ENCODE measurements at places on chromosomes 11 and 22.

GRCh38 chr11:45384711-45385241 is 98.6 kb upstream of the SYT13 start:
- DNase-seq = no peak

DNA sequence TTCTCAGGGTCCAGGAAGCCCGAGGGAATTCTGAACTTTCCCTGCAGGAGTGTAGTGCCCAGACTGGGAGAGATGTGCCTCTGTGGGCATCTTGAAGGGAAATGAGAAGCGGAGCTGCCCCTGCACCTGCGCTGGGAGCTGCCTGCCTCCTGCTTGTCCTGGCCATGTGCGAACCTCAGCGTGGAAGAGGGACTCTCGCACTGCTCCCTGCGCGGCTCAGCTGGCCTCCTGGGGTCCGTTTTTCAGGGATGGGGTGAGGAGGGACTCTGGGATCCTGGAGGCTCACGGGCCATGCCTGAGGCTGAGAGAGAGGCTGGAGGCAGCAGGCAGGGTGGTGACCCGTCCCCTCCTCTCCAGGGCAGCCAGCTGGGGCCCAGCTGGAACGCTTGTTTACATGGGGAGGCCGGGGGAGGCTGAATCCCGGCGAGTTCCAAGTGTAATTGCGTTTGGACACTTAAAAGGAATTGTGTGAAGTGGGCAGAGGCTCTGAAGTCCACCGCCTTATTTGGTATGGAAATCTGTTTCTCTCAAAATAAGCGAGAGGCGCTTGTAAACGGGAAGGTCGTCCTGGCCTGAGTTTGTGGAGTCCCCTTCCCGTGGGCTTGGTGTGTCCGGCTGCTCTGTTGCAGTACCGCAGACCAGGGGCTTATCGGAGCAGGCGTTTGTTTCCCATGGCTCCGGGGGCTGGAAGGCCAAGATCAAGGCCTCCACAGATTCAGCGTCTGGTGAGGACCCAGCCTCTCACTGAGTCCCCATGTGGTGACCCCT is 1.2 kb upstream of the MRGPRF start:
- DNase-seq = no peak

- no peak for DNase-seq
Measured at GRCh38 chr22:38706101-38706900, 557 bp downstream of the GTPBP1 start.

- no peak for DNase-seq
Measured at GRCh38 chr11:2847561-2847960, 38.0 kb downstream of the CDKN1C start.

GRCh38 chr22:17882162-17882561 is 107.9 kb upstream of the BID start:
- DNase-seq = no peak

DNA sequence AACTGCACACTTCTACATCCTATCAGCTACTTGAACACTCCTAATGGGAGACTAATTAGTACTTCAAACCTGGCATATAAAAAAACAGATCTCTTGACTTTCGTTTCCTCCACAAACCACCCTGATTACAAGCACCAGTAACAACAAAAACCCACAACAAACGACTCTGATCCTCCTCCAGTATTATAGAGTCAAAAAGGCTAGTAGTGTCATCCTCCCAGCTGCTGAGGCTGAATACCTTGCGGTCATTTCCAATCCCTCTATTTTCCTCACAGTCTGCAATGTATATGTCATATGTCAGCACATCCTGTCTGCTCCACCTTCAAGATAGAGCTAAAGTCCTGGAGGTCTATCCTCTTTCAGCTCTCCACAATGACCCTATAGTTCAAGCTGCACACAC is 688.9 kb upstream of the RAG2 start:
- DNase-seq = no peak

- DNase-seq = no peak
Measured at GRCh38 chr11:10291801-10292638, 2.0 kb downstream of the SBF2 start.

DNA sequence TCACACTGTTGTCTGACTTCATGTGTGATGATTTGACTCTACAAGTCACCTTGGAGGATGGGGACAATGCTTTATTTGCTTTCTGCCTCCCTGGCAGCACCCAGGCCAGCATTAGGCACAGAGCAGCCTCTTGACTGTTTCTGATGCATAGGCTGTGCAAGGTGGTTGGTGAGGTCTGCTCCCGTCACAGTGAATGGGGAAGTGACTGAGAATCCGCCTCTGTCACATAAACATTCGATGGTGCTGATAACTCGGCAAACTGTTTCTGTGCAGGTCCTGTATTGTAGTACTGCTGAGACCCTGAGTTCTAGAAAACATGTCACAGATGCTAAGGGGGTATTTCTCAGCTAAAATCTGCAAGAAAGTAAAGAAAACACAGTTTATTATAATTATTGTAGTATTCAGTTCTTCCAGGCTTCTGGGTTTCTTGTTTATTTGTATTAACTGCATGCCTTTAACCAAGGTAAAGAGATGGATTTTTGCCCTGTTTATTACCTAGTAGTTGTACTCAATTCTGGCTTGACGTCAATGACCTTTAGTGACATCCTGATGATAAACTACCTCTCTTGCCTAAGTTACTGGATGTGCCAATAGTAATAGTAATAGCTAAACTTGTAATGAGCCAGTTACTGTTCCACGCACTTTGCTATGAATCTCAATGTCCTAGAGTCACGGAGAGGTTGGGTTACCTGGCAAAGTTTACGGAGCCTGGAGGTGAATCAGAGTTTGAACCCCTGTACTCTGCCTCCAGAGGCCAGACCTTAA is 24.8 kb upstream of the RCN1 start:
- DNase-seq = no peak

DNA sequence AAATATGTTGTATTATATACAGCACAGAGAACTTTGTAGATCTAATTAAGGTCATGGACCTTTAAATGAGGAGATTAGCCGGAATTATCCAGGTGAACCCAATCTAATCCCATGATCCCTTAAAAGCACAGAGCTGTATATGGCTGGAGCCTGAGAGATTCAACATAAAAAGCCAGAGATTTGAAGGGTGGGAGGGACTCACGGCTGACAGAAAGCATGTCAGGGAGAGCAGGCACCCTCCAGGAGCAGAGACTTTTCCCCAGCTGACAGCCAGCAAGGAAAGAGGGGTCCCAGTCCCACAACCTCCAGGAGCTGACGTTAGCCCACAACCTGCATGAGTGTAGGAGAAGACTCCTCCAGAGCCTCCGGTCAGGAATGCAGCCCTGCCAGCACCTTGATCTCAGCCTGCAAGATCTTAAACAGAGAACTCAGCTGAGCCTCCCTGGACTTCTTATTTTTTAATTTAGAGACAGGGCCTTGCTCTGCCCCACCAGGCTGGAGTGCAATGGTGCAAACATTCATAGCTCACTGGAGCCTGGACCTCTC is 20.0 kb upstream of the ADA2 start:
- no peak for DNase-seq

GRCh38 chr11:30313580-30313979 is 9.3 kb upstream of the ARL14EP start:
- DNase-seq = no peak

- no peak for DNase-seq
Measured at GRCh38 chr22:40263191-40263590, 83.1 kb upstream of the ADSL start.

DNA sequence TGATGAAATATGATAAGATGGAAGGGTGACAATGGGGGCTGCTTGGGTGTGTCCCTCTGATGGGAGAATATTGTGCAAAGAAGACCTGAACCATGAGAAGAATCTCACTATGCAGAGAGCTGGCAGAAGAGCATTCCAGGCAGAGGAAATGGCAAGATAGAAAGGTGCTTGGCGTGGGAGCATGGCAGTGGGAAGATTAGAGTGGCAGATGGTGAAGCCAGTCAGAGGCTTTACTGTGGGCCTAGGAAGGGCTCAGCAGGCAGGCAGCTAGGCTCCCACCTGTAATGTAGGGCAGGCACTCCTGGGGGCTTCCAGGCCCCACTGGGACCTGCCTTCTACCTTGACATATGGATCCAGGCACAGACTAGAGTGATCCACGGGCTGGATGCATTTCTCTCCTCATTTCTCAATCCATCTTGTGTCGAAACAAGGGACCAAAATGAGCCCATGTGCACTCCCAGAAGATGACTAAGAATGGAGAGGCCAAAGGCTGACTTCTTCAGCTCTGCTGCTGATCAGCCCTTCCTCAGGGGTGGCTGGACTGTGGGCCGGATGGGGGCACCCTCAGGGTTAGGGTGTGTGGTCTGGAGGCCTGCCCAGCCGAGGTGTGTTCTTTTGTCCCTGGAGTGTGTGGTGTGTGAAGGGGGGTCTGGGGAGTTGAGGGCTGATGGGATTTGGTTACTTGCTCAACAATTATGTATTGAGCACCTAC is 88.3 kb downstream of the TSPAN18 start:
- DNase-seq = no peak

GRCh38 chr11:40314327-40314726 is 1145.1 kb downstream of the LRRC4C start:
- DNase-seq = no peak

GRCh38 chr11:68043349-68044144 is 4.7 kb downstream of the TCIRG1 start:
- no peak for DNase-seq

DNA sequence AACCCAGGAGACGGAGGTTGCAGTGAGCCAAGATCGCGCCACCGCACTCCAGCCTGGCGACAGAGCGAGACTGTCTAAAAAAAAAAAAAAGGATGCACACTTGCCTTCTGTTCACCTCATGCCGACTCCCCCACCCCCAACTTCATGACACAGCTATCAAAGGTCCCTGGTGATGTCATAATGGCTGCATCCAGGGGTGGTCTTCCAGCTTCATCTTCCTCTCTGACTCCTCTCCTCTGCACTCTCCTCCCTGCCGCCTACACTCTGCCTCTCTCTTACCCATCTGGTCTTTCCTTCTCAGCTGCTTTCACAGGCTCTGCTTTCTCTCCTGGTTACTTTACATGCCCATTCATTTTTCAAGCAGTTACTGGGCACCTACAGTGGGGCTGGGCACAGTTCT is 16.4 kb upstream of the KDM2A start:
- no peak for DNase-seq

GRCh38 chr11:34145073-34145472 is 39.6 kb downstream of the NAT10 start:
- DNase-seq = no peak

DNA sequence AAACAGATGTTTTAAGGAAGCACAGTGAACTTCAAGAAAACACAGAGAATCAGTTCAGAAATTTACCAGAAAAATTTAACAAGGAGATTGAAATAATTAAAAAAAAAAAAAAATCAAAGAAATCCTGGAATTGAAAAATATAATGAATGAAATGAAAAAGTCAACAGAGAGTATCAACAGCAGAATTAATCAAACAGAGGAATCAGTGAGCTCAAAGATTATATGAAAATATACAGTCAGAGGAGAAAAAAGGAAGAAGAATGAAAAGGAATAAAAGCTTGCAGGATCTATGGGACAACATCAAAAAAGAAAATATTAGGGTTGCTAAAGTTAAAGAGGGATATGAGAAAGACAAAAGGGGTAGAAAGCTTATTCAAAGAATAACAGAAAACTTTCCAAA is 82.3 kb downstream of the XRRA1 start:
- DNase-seq = no peak

GRCh38 chr22:29260031-29260560 is 7.7 kb downstream of the RHBDD3 start:
- no peak for DNase-seq

DNA sequence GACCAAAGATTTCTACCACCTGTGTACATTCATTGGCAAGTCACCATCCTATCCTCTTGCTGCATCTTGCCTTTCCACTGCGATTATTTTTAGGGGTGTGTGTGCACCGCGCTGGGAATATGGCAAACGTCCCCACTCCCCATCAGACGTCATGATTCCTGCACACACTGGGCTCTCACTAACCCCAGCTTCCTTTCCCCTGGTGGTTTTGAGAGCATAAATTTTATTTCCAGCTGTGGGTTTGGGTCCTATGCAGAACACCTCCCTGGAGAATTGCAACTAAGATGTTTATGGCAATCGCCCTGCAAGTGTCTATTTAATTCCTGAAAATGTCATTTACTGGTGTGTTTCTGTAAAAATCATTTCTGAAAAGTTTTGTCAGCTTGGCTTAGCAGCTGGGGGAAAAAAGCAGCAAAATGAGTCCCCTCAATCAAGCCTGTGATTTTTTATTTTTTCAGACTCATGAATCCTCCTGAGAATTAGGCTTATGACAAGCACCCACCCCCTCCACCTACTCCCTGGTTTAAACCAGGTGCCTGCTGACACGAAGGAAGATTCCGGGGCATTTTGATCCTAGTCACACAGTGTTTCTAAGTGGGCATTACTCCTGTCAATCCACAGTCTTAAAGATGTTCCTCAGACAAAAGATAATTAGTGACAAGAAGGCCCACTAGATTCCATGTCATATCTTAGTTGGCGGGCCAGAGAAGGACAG is 23.8 kb downstream of the UPB1 start:
- no peak for DNase-seq

GRCh38 chr11:87366763-87367405 is 329.1 kb downstream of the TMEM135 start:
- no peak for DNase-seq

DNA sequence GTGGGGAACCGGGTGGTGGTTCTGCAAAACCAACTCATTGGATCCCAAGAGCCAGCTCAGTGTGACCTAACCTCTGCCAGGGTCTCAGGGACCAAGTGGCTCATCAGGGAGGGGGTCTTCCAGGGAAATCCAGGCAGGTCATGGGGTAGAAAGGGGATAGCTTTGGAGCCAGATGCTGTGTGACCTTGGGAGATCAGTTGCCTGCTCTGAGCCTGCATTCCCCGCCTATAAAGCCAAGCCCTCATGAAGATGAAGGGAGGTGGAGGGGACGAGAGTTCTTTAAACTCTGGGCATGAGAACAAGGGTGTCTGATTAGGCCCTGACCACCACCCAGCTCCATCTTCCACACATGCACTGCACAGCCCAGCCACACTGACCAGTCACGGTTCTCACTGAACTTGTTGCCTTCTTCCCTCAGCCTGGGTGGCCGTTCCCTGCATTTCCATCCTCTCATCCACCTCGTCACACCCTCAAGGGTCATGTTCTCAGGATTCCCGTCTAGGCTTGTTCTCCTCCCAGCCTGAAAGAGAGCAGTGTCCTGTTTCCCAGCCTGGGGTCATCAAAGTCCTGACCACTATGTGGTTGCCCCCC is 475.5 kb downstream of the TBC1D22A start:
- no peak for DNase-seq

- DNase-seq = no peak
Measured at GRCh38 chr11:118641397-118642019, 34.1 kb downstream of the PHLDB1 start.

- no peak for DNase-seq
Measured at GRCh38 chr11:36534276-36534840, 24.3 kb upstream of the TRAF6 start.

DNA sequence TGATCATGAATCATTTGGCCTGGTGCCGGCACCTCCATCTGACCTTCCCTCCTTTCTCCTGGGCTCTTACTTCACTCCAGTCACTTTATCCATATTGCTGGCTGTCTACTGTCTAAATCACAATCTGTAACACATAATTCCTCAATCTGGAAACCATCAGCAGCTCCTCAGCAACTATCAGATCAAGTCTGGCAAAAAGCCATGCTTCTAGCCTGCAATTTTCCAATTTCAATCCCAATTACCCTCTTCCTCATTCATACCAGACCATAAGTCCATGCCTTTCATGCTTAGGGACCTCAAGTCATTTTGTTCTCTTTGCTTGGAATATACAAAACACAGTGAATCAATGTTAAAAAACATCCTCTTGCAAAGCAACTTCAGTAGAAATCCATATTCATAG is 882.8 kb upstream of the ANO3 start:
- DNase-seq = no peak

Measured in activated naive CD8-positive, alpha-beta T cell treated with anti-CD3 and anti-CD28 coated beads, Interleukin-2, amount 50 U/mL, for 16 hours (primary cell).